Renal cortical epithelial cell (primary cell): ENCODE measurements at places on chromosomes 12 and 14.
A peak's percentile ranks its signal among the peaks of the same experiment; 100 is the strongest.

DNA sequence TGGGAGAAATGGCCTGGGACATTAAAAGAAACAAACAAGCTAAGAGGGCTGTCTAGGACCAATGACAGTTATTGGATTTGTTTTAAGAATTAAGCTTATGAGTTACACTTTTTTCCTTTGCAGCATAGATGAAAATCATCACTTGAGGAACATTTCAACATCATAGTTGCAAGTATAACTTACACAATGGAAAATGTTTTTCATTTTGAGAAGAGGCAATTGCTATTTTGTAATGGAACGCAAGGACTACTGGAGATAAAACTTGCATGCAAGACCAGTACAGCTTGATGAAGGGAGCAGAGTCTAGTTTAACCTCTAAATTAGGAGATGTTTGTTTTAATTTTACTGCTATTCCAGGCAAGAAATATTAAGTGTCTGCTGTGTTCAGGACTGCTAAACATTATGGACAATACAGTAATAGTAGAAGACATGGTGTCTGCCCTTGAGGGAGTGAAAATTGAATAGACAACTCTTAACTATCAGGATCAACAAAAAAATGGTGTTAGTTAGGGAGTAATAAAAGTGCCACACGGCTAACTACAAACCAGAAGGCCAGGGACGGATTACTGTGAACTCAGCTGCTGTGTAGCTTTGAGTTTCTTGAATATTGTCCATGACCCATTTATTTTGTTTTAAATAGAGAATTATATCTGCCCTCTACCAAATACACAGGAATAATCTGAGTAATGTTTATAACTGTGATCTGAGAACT, 374.5 kb downstream of the RAD51B start:
- no peak for DNase-seq

DNA sequence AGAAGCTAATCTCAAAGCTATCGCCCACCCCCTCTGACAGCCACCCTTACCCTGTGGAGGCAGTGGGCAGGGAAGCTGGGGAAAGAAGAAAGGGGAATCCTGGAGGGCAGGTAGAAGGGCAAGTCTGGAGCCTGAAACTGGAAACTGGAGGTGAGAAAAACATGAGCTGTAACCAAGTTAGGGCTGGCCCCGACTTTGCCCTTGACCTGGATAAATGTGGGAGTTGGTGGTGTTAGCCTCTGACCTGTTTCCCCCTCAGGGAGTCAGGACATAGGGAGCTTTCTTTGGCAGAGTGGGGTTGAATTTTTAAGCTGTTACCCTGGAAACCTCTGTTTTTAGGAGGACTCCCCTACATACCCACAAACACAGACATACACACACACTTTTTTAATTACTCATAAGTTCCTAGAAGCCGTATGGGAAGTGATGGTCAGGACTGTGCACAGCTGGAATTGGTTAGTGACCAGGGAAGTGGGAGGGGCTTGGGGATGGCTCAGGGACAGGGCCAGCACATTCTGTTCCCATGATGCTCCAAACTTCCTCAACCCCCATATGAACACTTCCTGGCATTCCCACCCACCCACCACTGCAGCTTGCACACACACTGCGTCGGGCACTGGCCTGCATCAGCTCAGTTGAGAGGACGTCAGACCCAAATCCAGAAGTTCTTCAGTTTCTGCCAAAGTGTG, 5.0 kb upstream of the MMP19 start:
- peak; percentile 86 for DNase-seq

GRCh38 chr14:90626550-90626949, 189.7 kb downstream of the TTC7B start:
- no peak for DNase-seq

GRCh38 chr14:97390096-97390724, 593.0 kb downstream of the VRK1 start:
- DNase-seq: no peak

DNA sequence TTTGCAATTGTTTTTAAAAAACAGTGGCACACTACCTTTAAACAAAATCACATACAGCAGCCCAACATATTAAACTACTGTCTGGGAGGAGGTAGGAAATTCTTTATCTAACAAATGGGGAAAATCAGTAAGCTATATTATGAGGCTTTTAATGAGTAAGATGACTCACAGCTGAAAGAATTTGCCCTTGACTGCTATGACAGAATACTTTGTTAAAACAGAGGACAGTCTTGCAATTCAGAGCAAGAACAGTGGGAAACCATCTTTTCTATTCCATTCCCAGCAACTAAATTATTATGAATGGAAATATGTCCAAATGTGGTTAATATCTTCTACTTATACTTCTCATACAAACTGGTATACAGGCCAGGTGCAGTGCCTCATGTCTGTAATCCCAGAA, 49.2 kb upstream of the SGPP1 start:
- peak; percentile 91 for DNase-seq

GRCh38 chr14:74960736-74961135, 5.3 kb upstream of the PGF start:
- no peak for DNase-seq

DNA sequence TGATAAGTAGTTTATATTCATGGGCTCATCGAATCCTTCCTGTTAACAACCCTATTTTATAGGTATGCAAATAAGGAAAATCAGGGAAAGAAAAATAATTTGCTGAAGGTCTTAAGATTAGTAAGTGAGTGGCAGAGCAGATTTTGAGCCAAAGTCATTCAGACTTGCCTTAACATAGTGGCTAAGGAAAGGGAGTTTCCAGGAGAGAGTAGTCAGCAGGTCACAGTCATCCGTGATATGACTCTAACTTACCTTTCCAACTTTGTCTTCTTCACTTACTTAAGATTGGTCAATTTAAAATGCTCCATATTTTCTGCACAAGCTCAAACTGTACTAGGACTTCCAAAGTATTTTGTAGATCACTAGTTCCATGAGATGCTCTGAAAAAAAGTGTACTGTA, 46.6 kb downstream of the AKAP6 start:
- DNase-seq: no peak

- DNase-seq: no peak
Measured at GRCh38 chr12:90965204-90965603, 10.2 kb upstream of the CCER1 start.

- no peak for DNase-seq
Measured at GRCh38 chr12:13049816-13050215, 5.6 kb downstream of the FAM234B start.

GRCh38 chr14:92579244-92579936, 65.8 kb downstream of the RIN3 start:
- DNase-seq: peak; percentile 47

GRCh38 chr12:2654741-2655140, 140.0 kb upstream of the FKBP4 start:
- DNase-seq: no peak
